ENCODE measurements at places on chromosomes 1 and 21.
A peak's percentile ranks its signal among the peaks of the same experiment; 100 is the strongest.

- no peak for DNase-seq
Measured at GRCh38 chr21:25660233-25660632, 21.2 kb downstream of the JAM2 start.

- no peak for DNase-seq
Measured at GRCh38 chr1:98426092-98426491, 235.4 kb upstream of the SNX7 start.

GRCh38 chr1:35931446-35932157, 697 bp downstream of the AGO3 start:
- peak; percentile 45 for DNase-seq

- no peak for DNase-seq
Measured at GRCh38 chr1:171793636-171794035, 12.2 kb downstream of the METTL13 start.

All from SJCRH30 (cell line).